ENCODE measurements at places on chromosomes 6 and 20.

- DNase-seq = no peak
Measured at GRCh38 chr20:24836041-24836533, 113.0 kb upstream of the CST7 start.

DNA sequence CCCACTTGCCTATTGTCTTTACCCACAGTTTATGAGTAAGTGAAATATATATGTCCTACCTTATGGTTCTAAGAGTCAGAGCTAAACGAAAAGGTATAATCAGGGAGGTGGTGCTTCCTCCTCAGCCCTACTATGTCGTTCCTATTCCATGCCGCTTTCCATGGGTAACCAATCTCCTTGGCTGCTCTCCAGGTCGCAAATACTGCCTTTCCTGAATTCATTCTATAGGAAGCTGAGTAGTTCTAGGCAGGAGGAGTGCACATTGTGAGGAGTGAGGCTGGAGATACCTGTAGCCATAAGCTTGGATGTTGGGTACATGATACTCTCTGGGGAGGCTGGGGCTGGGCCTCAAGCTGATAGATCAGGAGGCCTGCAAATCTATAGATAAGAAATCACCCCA, 5.8 kb downstream of the IL20RA start:
- no peak for DNase-seq

DNA sequence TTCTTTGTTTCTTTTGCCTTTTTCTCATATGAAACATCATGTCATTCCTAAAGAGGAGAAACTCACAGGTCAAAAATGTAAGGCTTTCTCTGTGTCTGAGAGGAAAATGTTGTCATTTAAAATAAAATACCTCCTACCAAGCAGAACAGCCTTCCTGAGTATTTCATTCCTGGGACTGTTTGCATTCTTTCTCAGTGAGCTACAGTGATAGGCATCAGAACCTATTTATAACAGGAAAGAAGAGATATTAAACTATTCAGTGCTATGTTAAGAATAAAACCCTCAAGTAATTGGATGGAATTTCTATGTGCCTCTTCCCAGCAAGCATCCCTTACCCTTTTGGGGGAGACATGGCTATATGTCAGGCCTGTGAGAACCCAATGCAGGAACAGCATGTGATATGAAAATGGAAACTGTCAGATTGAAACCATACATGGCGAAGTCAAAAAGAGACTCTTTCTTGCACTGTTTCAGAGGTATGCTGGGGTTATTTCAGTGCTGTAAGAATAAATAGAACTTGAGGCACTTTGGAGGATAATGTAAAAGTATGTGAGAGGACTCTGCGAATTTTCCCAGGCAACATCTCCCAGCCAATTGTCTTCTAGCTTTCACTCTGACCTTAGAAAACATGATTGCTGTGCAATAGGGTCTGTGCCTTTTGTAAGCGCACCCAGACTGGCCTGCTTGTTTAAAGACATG, 133.8 kb upstream of the CCN2 start:
- DNase-seq = no peak

DNA sequence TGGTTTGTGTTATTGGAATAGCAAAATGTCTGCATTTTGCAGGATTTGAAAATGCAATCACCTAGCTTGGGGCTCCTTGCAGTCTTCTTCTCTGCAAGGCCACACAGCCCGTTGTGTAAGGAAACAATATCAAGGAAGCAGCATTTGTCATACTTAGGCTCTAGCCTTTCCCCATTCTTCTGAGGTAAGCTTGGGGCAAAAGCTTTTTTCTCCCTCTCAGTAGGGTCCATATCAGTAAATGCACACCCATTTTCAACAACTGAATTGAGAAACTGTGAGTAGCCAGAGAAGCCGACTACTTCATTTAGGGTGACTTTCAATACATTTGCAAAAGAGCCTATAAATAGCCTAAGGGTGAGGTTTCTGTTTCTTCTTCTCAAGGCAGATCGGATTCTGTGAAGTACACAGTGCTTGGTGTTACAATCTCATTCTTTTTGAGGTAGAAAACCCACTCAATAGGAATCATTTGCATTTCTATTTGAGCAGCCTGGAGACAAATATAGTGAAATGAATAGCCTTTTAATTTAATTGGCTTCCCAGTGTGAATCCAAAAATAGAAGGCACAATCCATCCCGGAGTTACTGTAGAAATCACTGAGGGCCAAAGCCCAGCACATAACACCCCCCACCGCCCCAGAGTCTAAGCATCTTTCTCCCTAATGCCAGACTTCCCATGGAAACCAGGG, 61.8 kb downstream of the BTBD3 start:
- DNase-seq = no peak

GRCh38 chr20:1010659-1011058, 8.5 kb upstream of the RSPO4 start:
- DNase-seq = no peak

DNA sequence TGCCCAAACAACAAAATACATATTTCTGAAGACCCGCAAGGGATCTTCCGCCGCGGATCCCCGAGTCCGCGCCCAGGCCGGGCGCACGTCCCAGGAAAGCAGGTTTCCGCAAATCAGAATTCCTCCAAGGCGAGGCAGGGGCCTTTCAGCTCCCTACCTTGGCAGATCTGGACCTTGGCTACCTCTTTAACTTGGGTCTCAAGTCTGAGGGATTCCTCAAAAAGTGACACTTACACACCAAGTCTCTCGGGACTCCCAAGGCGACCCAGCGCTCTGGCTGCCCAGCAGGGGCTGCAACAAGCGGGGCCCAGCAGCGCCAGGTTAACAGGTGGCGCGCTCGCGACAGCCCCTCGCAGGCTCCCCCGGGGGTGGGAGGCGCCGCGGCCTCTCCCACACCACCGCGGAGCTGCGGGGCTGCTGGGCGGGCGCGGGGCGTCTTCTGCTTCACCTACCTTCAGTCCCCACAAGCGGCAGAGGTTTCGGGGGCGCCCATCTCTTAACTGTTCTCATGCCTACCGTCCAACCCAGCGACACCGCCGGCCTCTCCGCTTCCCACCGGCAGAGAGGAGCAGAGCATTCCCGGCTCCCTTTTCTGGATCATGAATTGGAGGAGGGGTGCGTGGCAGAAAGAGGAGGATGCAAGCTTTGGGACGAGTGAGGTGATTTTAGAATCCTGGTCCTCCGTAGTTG, 414 bp downstream of the SIM1 start:
- no peak for DNase-seq

DNA sequence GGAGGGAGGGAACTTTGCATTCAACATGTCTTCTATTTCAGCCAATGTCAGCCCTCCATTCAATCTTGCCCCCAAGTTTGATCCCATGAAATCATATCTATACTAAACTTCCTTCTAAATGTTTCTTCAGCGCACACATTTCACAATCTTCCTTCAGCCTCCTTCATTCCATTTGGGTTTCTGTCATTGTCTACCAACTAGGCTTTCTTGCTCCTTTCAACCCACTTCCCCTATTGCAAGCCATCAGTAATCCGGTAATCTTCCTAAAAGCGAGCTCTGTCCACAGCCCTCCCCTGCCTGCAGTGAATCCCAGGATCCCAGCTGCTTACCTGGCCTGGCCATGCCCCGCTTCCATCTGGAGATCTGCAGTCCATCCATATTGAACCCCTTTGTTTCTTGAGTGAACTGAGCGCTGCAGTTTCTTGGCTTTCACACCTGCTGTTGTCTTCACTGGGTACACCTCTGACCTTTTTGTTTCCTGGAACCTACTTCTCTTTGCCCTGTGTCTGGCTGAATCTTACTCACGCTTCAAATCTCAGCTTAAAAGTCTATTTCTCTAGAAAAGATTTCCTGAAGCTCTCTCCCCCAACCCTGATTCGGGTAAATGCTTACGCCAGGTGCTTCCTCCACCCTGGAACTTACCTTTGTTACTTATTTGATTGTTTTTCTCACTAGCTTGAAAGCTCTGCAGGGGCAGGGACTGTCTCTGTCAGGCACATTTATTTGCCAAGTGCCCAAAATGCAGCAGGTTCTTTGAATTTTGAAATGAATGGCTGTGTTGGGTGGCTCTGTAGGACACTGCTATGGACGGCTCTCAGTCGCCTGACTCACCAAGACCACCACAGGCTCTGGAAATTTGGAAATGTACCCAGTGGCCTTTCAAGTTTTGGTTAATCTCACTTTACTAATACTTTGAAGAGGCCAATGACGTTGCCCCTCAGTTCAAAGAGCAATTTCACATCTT, 50.3 kb downstream of the ADTRP start:
- no peak for DNase-seq

GRCh38 chr6:81995548-81996289, 243.2 kb upstream of the TENT5A start:
- DNase-seq = no peak
